ENCODE measurements at places on chromosomes 4 and X.

DNA sequence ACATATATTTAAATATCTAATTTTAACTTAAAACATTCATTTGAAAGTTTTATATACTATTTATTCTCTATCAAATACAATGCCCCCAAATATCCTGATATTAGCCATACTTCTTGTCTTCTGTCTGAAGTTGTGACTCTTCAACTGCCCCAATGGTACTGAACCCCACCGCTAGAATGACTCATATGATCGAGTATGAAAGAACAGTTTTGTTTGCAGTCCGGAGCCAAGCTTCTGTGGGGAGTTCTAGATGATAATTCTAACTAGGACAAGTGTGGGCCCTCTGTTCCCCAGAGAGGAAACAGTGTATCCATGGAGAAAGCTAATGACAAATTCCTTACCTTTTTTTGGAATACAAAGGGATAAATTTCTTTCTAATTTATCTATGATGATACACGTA, 24.7 kb upstream of the CT47A1 start:
- no peak for DNase-seq

GRCh38 chrX:18674417-18674787, 2.5 kb upstream of the RS1 start:
- no peak for DNase-seq

GRCh38 chr4:123599061-123599919, 202.7 kb downstream of the SPRY1 start:
- no peak for DNase-seq

GRCh38 chr4:110454441-110454840, 21.5 kb upstream of the ENPEP start:
- no peak for DNase-seq

GRCh38 chr4:57443308-57443707, 333.1 kb upstream of the IGFBP7 start:
- DNase-seq, result no peak

DNA sequence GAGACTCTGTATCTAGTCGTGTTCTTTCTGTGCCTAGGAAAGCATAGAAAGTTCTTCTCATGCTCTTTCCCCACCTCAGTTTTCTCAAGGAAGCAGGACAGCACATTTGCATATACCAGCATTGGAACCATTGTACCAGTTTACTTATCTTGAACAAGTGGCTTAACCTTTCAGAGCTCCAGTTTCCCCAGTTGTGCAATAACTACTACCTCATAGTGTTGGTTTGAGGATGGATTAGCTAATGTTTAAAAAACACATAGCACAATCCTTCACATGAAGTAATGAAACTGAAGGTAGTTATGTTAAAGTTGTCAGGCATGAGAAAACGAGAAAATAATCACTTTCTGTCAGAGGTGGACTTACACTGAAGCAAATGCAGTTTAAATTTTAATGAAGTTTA, 92.2 kb upstream of the H2AZ1 start:
- DNase-seq, result no peak

- no peak for DNase-seq
Measured at GRCh38 chrX:20668550-20668949, 401.8 kb upstream of the RPS6KA3 start.

DNA sequence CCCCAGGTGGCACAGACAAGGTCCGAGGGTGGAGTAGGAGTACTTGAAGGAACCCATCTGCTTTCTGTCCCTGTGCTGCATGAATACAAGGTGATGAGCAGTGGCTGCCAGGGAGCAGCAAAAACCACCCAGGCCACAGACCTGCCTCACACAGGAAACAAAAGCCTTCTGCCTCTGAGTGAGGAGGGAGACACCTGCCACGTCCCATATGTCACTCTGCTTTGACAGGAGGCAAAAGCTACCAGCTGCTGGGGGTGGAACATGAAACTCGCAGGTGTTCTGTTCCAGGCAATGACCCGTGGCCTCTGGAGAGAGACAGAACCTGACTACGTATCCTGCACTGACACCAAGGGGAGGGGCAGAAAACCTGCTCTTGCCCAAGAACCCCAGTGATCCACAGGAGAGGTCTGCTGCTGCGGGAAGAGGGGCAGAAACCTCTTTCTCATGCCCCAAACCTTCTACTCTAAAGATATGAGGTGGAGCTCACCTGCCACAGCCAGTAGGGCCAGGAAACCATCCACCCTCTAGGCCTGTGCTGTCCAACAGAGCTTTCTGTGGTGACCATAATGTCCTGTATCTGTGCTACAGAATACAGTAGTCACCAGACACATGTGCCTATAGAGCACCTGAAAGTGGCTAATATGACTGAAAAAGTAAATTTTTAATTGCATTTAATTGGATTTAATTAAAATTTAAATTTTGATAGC, 172.9 kb downstream of the PRDM5 start:
- peak; percentile 92 for DNase-seq

DNA sequence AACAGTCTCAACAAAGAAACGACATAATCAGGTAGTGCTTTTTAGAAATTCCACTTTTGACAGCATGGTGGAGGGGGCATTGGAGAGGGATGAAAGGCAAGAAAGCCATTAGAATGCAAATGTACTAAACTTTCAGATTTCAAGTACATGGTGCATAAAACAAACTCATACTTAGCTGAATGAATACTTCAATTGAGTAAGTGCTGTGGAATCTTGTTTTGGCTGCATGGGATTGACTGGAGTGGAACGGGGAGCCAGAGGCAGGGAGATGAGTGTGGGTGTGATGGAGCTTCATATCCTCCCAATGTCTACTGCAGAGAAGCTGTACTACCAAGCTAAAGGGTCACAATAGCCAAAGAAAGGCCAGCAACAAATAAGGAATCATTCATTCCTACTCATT, 52.4 kb downstream of the USP46 start:
- no peak for DNase-seq

- DNase-seq, result no peak
Measured at GRCh38 chr4:53019485-53020382, 157.6 kb downstream of the RASL11B start.

- no peak for DNase-seq
Measured at GRCh38 chr4:100175858-100176257, 14.4 kb downstream of the DDIT4L start.

DNA sequence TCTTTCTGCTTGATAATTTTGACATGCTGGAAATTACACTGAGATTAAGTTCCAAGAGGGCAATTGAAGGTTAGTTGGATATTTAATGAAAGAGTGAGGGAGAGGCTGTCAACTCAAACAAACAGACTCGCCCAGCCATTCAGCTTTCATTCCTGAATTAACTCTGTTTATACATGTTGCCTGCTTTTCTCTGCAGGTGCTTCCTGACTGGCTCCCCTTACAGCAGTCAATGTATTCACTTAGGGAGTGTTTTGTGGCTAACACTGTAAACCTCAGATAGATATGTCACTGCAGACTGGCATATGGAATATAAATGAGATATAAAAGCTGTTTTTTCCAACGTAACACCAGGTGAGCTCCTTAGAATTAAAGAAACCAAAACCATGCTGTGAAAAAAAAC, 28.7 kb downstream of the TMPRSS11A start:
- no peak for DNase-seq
